Hepatocyte (in vitro differentiated cells): ENCODE measurements at places on chromosomes 2 and 18. TPM values are rescaled to one million over a fixed set of nuclear protein-coding genes. Genes with fewer than 3 reads are reported as not detected.

Gene MYO1B
- 91.6 and 95.4 TPM in 2 replicates for total RNA-seq

Gene RTP5
- total RNA-seq = not detected in 2 replicates

Gene IL1A
- total RNA-seq = 2.3 and 3.1 TPM in 2 replicates

Gene ANKRD30BL
- not detected in 2 replicates for total RNA-seq

Gene MEP1B
- total RNA-seq = 0.36 and 2.3 TPM in 2 replicates

Gene TLX2
- not detected in 2 replicates for total RNA-seq

DNA sequence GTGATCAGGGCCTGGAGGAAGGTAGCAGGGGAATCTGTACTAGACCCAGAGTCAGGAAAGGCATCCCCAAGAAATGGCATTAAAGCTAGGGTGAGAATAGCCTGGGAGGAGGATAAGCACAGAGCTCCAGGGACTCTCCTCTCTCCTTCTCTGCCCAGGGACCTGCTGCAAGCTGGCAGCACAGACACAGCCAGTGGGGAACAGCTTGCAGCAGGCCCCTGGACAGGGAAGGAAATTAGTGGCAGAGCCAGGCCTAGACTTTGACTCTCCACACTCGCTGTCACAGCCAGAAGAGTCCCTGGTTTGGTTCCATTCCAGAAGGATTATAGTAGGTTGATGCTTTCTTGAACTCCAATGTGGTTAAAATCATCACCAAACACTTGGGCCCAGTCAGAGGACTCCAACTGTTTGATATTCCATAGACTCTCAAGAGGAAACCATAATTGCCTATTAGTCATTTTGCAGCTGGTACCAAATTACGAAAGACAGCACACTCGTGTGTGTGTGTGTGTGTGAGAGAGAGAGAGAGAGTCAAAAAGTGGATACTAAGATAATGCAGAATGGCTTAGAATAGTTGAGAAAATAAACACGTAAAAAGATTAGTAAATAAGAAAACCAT lies 95.5 kb upstream of the ATP8B1 start:
- DNase-seq = no peak
- no peaks in the 10 kb centered on the region for H3K27me3 ChIP-seq
- H3K4me3 ChIP-seq = no peak overlapping the region
- H3K4me1 ChIP-seq = no peaks in the 10 kb centered on the region
- H3K36me3 ChIP-seq = no peaks in the 10 kb centered on the region

GRCh38 chr2:215799194-215799593 lies 214.2 kb downstream of the MREG start:
- no peak for DNase-seq
- H3K4me3 ChIP-seq = no peak overlapping the region
- peaks cover 12% of the 10 kb centered on the region for H3K4me1 ChIP-seq

GRCh38 chr2:150147889-150148683 lies 339.4 kb downstream of the RND3 start:
- no peak for DNase-seq
- no peaks in the 10 kb centered on the region for H3K4me1 ChIP-seq
- no peak overlapping the region for H3K4me3 ChIP-seq
- H3K36me3 ChIP-seq = no peaks in the 10 kb centered on the region

GRCh38 chr2:34099377-34099776 lies 500.3 kb upstream of the FAM98A start:
- H3K4me1 ChIP-seq = peaks cover 3% of the 10 kb centered on the region
- H3K27me3 ChIP-seq = no peaks in the 10 kb centered on the region
- H3K27ac ChIP-seq = no peak overlapping the region
- H3K36me3 ChIP-seq = no peaks in the 10 kb centered on the region
- no peak overlapping the region for H3K4me3 ChIP-seq
- DNase-seq = no peak

- no peak overlapping the region for H3K4me3 ChIP-seq
- H3K27me3 ChIP-seq = no peaks in the 10 kb centered on the region
- peak overlapping the region; percentile 64 for H3K27ac ChIP-seq
- DNase-seq = peak; percentile 60
- H3K36me3 ChIP-seq = no peaks in the 10 kb centered on the region
- peaks cover 24% of the 10 kb centered on the region for H3K4me1 ChIP-seq
Observed at GRCh38 chr18:48879008-48879431, 71.7 kb downstream of the SMAD7 start.

DNA sequence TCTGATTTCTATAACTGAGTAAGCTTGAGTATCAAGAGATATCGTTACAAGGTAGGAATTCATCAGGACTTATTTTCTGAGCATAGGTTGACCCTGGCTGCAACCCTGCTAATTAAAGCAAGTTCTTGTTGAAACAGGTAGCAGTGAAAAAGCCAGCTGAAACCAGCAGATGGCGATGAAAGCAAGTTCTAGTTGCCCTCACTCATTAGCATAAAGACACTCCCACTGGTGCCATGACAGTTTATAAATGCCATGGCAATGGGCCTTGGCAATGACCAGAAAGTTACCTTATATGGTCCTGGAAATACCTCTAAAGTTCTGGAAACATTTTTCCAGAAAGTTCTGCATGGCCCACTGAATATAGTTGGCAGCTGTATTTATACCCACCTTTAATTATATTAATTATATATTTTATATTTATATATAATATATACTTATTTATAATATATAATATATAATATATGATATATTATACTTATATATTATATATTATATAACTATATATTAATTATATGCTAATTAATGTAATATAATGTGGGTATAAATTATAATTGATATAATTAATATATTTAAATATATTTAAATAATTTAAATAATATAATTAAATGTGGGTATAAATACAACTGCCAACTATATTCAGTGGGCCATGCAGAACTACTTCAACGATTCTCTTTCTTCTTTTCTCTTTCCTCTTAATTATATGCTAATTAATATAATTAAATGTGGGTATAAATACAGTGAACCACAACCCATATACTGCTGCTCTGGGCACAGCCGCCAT lies 188.0 kb downstream of the CDH7 start:
- no peak overlapping the region for H3K27ac ChIP-seq
- H3K4me3 ChIP-seq = no peak overlapping the region
- H3K4me1 ChIP-seq = no peaks in the 10 kb centered on the region
- DNase-seq = peak; percentile 27

GRCh38 chr18:73843455-73843854 lies 304.2 kb downstream of the FBXO15 start:
- H3K4me1 ChIP-seq = no peaks in the 10 kb centered on the region
- peaks cover 8% of the 10 kb centered on the region for H3K27me3 ChIP-seq
- no peak for DNase-seq
- no peaks in the 10 kb centered on the region for H3K36me3 ChIP-seq
- no peak overlapping the region for H3K4me3 ChIP-seq
- H3K27ac ChIP-seq = no peak overlapping the region

DNA sequence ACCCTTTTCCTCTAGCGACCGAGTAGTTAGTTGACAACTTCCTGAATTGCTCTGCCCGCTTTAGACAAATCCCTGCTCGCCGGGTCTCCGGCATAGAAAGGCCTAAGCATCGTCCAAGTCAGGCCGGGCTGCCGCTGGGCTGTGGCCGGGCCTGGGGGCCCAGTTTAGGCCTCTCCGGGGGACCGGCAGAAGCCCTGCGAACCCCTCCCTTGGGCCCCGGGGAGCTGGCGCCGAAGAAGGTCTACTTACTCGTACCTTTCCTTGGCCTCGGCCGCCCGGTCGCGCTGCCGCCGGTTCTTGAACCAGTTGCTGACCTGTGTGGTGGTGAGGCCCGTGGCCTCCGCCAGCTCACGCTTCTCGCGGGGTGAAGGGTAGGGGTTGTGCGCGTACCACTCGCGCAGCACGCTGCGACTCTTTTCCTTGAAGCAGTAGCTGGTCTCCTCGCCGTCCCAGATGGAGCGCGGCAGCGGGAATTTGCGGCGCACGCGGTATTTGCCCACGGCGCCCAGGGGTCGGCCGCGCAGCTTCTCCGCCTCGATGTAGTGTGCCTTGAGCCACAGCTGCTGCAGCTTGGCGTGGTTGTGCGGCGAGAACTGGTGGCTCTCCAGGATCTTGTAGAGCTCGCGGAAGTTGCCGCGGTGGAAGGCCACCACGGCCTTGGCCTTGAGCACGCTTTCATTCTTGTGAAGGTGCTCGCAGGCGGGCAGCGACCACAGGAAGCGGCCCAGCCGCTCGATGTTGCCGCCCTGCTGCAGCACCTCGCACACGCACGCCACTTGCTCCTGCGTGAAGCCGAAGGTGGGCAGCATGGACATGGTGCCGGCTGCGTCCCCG lies 739 bp downstream of the SIX2 start:
- H3K4me1 ChIP-seq = peaks cover 30% of the 10 kb centered on the region
- H3K27ac ChIP-seq = no peak overlapping the region
- H3K36me3 ChIP-seq = no peaks in the 10 kb centered on the region
- H3K4me3 ChIP-seq = no peak overlapping the region

- no peaks in the 10 kb centered on the region for H3K36me3 ChIP-seq
- peak overlapping the region; percentile 91 for H3K27ac ChIP-seq
- peak overlapping the region; percentile 65 for H3K4me3 ChIP-seq
- no peak for DNase-seq
- peaks cover 10% of the 10 kb centered on the region for H3K4me1 ChIP-seq
Observed at GRCh38 chr2:100563407-100564247, 834 bp downstream of the PDCL3 start.

GRCh38 chr2:197888321-197888720 lies 83.9 kb downstream of the PLCL1 start:
- H3K27ac ChIP-seq = no peak overlapping the region
- no peaks in the 10 kb centered on the region for H3K27me3 ChIP-seq
- no peak overlapping the region for H3K4me3 ChIP-seq
- peaks cover 5% of the 10 kb centered on the region for H3K4me1 ChIP-seq
- no peak for DNase-seq

DNA sequence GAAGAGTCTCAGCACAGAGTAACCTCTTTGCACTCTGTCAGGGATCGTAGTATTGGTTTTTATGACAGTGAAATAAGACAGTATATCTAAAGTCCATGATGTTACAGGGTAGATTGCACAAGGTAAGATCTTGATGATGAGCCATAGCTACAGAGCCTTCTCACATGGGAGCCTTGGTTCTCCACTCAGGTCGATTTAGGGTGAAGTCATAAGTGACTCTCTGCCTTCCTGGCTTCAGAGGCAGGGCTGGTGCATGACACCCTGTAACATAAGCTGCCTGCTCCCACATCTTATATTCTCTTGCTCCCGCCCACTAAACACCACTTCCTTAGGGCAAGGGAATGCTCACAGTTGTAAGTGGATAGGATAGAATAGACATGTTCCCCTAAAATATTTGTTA lies 13.3 kb downstream of the DAPL1 start:
- no peak overlapping the region for H3K4me3 ChIP-seq
- H3K4me1 ChIP-seq = no peaks in the 10 kb centered on the region
- H3K36me3 ChIP-seq = no peaks in the 10 kb centered on the region
- no peak for DNase-seq
- H3K27me3 ChIP-seq = no peaks in the 10 kb centered on the region

- H3K4me1 ChIP-seq = no peaks in the 10 kb centered on the region
- H3K36me3 ChIP-seq = no peaks in the 10 kb centered on the region
- no peak overlapping the region for H3K4me3 ChIP-seq
- DNase-seq = no peak
- H3K27me3 ChIP-seq = no peaks in the 10 kb centered on the region
Observed at GRCh38 chr2:226970362-226970761, 134.5 kb downstream of the RHBDD1 start.
